ENCODE measurements at places on chromosomes 1 and 21.

DNA sequence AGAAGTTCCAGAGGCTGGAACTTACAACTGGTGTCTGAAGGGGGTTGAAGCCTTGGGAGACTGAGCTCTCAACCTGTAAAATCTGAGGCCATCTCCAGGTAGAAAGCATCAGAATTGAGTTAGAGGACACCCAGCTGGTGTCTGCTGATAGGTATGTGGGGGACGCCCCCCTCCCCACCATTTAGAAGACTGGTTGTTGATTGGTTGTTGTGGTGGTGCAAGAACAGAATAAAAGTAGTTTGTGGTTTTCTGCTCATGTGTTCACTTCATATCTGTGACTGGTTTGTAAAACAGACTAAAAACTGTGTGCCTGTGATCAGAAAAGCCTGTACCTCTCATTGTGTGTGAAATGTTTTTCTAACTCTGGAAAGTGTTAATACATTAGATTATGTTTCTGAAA is 33.2 kb upstream of the PDE4B start:
- DNase-seq = no peak

DNA sequence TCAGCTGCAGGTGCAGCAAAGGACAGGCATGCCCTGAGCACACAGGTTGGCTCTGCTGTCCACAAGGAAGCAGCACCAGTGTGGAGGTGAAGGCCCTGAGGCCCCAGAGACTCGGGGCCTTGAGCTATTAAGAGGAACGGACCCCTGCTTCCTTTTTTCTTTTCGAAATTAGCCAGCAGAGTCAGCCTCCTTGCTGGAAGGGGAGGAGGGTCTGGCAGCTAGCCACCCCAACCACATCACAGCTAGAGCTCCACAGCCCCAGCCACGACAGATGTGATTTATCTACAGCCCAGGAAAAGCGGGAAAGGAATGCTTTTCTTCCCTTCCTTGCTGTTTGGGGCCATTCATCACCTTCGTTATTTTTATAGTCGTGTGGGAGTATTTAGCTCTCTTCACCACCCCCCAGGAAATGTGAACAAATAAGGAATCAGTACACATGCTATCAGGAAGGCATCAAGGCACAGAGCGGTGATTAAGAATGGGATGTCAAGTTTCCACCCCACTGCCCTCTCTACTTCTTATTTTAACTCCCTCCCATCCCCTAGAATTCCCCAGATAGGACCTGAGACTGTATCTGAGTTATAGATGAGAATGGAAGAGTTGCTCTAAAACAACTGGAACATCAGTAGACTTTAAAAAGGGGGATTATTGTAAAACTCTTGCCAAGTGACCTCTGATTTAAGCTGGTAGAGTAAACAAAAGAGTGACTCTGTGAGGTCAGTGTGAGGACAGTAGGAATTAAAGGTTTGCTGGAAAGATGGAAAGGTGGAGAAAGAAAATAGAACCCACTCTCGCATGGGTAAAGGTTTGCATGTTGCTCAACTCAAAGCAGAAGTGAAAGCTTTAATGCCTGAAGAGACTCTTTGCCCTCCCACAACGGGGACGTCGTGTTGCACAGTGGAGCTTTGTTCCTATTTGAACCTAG is 224.7 kb upstream of the GJB5 start:
- DNase-seq = no peak

GRCh38 chr1:65769636-65770035 is 23.1 kb upstream of the PDE4B start:
- no peak for DNase-seq

- DNase-seq = no peak
Measured at GRCh38 chr1:22311461-22311860, 140.2 kb upstream of the ZBTB40 start.

GRCh38 chr1:3651930-3652547 is at the start of gene TP73:
TSS of gene TP73 (plus strand) at chr1:3652516. CDS start at chr1:3682366, 29,850 bp downstream.
- DNase-seq = no peak

DNA sequence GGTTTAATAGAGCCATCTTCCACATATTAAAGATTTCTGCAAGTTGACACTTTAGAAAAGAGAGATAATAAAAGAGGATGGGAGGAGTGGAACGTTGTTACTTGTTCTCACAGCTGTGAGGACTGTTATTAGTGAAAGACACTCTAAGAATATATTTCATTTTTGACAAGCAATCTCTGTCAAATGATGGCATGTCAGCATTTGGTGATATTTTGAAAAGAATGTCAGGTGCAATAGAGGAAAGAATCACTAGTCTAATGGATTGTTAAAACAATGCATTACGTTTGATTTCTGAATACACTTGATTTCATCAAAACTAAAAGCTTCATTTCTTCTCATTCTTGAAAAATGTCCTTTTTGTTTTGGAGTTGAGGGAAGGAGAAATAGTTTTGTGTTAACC is 853.4 kb downstream of the PLA2G4A start:
- DNase-seq = no peak

DNA sequence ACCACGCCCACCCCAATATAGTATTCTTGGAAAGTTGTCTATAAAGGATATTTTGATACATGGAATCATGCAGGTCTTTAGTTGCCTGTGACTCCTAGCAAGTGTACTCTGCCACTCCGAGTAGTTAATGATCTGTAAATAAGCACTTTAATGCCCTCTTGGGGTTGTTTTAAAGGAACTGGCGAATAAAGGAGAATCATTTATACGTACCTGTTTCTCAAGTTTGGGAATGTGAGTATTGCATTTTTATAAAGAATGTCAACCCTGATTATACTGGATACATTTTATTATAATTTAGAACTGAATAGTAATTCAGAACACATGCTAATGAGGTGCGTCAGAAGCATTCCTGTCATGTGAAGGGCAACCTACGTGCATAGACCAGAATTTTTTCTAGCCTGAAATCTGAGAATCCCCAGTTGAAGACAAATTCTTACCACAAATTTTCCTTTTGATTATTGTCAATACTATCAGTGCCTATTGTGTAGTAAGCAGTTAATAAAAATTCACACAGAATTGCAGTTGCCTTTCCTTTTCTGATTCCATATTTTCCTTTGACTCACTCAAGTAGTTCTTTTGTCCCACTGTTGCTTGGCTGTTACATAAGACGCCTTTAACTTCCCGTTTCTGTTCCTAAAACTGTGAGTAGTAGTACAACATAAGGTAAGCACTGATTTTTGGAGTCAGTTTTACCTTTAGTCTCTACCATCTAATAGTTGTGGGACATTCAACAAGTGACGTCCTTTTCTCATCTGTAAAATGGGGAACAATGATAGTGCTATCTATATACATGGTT is 5.1 kb downstream of the AHCYL1 start:
- no peak for DNase-seq
